ENCODE measurements at places on chromosomes 12 and 14.
A peak's percentile ranks its signal among the peaks of the same experiment; 100 is the strongest.

DNA sequence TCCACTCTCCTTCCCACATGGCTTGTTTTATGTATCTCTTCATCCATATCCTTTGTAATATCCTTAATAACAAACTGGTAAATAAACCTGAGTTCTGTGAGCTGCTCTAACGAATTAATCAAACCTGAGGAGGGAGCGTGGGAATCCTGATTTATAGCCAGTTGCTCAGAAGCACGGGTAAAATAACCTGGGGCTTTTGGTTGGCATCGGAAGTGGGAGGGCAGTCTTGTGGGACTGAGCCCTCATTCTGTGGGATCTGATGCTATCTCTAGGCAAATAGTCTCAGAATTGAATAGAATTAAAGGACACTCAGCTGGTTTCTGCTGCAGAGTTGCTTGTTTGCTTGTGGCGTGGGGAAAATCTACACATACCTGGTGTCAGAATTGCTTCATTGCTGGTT lies 17.5 kb upstream of the LDHB start:
- DNase-seq, result no peak

DNA sequence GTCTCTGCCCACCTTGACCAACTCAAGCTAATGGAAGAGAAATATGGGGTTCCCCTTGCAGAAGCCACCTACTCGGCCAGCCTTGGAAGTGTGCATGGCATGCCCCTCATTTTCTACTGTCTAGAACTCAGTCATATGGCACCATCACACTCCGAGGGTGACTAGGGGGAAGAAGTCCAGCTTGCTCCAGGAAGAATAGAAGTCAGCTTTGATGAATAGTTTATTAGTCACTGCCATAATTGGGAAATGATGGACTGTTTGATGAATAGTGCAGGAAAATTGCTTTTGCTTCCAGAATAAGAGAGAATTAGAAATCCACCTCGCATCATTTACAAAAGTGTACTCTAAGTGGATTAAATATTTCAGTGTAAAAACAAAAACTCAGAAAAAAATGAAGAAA lies 1030.6 kb downstream of the VRK1 start:
- no peak for DNase-seq

- no peak for DNase-seq
Observed at GRCh38 chr12:14828892-14829291, 14.4 kb downstream of the ART4 start.

DNA sequence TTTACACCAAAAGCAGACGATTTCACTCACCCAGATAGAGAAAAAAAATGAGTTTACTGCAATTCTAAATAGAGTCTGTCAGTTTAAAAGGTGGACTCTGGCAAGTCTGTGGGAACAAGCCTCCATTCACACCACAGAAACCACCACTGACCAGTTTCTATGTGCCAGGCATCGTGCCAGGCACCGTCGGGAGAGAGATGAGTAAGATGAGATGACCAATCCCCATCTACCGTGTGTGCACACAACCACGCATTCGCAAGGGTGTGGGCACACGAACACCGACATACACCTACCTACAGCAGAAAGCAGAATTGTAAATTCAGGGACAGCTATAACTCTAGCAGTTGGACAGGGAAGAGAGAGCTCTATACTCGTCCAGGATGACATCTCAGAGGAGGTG lies 58.3 kb downstream of the PRIMA1 start:
- no peak for DNase-seq

DNA sequence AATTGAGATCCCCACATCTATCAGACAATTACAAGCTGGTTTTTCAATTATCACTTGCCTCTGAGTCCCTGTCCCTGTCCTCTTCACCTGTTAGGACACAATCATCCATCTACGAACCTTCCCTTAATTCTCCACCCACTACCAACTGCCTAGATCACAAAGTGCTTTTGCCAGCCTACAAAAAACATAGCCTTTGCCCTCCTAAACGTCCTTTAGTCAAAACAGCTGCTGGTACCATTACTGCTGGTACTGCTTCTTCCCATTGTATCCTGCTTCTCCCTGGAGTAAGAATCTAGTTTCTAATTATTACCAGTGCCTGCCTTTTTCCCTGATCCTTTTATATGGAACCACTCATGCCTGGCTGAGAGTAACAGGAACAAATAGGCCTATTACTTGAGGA lies 82.1 kb downstream of the CPNE8 start:
- DNase-seq, result no peak

- no peak for DNase-seq
Observed at GRCh38 chr12:54405573-54405972, 13.5 kb downstream of the ITGA5 start.

GRCh38 chr12:19431407-19432308 lies 7.6 kb upstream of the AEBP2 start:
- DNase-seq, result peak; percentile 46

DNA sequence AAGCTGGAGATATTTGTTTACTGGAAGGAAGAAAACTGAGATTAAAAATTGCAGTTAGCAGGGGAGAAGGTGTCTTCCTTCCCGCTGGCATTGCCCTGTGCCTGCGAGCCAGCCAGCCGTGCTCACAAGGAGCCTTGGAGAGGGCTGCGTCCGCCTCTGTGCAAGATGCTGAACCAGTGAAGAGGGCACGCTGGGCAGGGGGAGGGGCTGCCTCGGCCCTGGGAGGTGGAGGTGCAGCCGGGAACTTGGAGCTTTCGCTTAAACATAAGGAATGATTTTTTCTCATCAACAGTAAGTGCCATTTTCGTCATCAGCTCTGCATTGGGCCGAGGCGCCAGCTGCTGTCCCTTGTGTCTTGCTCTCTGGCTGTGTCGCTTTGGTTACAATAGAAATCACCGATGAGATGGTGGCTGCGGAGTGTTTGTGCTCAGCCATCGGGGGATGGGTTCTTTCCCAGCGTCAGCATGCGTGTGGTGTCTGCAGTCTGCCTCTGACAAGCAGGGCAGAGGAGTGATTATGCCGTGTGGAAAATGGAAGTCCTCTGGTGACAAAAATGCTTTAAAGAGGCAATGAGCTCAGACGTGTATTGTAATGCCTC lies 97.3 kb downstream of the ESR2 start:
- peak; percentile 30 for DNase-seq

GRCh38 chr12:2960390-2960956 lies 1.3 kb downstream of the TEAD4 start:
- peak; percentile 52 for DNase-seq

DNA sequence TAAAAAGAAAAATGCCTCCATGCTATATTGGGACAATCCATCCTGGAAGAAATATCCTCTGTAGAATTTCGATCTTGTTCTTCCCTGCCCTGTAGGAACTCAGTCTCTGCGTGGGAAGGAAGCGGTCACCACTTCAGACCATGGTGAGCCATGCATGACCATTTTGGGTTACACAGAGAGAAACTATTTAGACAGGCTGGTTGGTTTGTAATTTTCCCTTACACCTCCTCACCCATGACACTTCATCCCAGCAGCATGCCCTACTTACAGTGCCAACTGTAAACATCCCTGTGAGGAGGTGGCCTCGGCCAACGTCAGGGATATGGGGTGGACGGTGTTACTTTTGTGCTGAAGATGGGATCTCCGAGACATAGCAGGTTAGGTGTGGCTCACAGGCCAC lies 121.4 kb downstream of the SMOC1 start:
- DNase-seq, result peak; percentile 51
